Hippocampal formation (tissue), 2 donors: ENCODE measurements at places on chromosomes 6 and 20.

DNA sequence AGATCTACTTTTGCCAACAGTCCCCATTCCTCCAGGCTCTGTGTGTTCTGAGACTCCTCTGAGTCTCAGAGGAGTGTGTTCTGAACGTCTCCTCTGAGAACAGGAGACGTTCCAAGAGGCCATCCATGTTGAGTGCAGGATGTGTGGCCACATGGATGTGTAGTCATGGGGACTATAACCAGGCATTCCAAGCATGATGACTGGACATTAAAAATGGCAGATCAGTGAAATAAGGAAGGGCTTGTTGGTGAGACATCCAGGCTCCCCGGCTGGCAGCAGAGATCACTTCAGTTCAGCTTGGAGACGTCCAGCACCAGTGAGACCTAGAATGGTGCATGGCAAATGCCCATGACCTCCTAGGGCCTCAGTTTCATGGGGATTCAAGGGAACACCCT, 34.3 kb upstream of the POU5F1 start:
- DNase-seq = no peak

GRCh38 chr6:84764332-84765049, at the start of gene TBX18:
Gene TBX18, minus strand, starts transcription at chr6:84764598. Its CDS starts 417 bp downstream, at chr6:84764181.
- peak; percentile 7 for DNase-seq

GRCh38 chr6:158389193-158389919, 77.1 kb downstream of the TULP4 start:
- no peak for DNase-seq

GRCh38 chr20:4664691-4665360, 56.9 kb upstream of the PRND start:
- DNase-seq = no peak

DNA sequence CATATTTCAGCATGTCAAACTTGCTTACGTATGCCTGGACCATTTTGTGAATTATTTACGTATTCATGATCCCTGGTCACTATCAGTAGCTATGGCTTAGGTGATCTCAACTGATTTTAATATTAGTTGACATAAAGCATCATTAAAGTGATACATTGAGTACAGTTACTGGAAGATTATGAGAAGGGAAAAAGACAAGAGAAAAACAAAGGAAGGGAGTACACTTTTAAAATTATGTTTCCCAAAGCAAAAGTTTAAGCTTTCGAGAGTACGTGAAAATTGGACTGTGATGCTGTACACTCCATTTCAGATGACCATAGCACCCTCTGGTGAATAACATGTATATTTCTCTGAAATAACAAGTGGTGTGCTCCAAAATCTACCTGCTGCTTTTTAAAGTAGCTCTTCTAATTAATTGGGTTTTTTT, 215.0 kb upstream of the HSF2 start:
- no peak for DNase-seq

DNA sequence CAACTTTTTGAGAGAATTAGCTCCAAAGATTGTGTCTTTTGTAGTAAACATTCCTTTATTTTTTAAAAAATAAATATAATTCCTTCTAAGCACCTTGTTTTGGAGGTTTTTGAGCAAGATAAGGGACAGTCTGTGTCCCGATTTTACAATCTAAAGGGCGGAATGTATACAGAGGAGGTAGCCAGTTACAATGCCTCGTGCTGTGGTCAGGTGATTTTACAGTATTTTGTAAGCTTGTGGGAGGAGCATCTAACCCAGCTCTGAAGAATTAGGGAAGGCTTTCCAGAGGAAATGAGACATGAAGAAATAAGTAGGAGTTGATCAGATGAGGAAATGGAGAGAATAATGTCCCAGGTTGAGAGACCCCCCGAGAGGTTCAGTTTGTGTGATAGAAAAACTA, 1.3 kb downstream of the HINT3 start:
- DNase-seq = no peak

GRCh38 chr6:141988954-141989705, 143.6 kb upstream of the GJE1 start:
- DNase-seq = no peak

- no peak for DNase-seq
Measured at GRCh38 chr6:16326531-16326930, 88.1 kb downstream of the GMPR start.

DNA sequence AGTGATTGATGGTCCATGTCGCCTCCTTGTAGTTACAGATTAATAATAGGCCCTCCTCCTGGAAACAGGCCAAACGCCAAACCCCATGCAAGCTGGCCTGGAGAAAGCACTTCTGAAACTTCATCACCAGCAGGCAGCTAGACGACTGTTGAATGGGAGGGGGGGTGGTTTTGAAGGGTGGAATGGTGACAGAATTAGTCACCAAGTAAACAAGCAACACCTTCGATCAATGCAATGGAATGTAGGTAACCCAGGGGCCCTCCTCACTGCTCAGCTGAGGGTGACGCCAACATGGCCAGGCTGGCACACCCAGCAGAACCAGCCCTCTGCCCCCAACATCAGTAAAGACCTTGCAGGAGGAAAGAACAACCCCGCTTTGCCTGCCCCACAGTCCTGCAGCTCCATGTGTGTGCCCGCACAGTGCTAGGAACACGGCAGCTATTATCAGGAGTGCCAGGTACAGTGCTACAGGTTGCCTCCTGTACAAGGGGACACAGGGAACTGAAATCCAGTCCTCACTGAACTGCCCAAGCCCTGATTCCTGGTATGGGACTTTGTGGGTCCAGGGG, 2.7 kb downstream of the BCAS1 start:
- no peak for DNase-seq

- DNase-seq = peak; percentile 17
Measured at GRCh38 chr20:48175261-48175660, 390.0 kb upstream of the SULF2 start.

DNA sequence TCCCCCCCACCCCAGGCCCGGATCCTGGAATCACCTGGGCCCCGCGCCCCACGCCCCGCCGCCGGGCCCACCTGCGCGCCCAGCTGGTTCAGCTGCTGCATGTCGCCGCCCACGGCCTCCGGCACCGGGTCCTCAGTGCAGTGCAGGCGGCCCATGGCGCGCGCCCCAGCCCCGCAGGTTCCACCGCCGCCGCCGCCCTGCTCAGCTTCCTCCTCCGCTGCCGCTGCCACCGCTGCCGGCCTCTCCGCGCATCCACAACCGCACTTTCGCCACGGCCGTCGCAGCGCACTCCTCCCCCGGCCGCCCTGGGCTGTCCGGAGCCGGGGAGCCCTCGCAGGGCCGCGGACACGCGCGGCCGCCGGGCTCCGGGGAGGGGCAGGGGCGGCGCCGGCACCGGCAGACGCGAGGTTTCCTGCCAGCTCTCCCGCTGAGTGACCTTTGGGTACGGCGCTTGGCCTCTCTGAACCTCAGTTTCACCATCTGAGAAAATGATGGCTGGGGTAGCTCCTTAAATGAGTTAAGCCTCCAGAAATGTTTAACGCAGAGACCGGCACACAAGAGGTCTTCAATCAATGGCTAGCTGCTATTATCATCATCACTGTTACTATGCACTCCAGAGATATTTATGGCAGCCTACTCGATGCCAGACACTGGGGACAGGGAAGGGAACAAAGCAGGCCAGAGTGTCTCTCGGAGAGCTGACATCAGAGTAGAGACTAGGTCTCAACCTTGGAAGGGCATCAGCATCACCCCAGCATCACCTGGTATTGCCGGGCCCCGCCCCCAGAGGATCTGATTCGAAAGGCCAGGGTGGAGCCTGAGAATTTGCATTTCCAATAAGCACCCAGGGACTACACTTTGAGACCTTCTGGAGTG, at the start of gene COMMD7:
Gene COMMD7 (minus strand): TSS at position 231 of the 876 bp plus-strand sequence. CDS start 76 bp downstream, at position 155.
- DNase-seq = peak; percentile 37

GRCh38 chr6:26017632-26017966, 55.0 kb downstream of the TRIM38 start:
- DNase-seq = peak; percentile 23

- no peak for DNase-seq
Measured at GRCh38 chr6:11682561-11682975, 96.0 kb downstream of the ADTRP start.

DNA sequence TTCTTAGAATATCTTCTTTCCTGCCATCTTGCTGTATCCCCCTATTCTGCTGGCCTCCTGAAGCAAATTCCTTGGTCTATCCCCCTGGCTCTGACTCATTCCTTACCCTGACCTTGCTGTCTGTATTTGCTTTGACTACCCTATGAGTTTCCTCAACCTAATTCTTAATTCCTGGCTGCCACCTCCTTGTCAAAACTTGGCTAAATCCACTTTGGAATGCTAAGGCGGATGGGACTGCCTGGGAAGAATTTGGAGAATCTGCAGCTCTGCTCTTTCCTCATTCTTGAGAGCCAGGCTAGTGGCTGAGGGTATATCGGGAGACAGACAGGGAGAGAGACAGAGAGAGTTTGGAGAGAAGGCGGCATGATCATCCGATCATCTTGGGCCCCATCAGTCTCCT, 24.4 kb downstream of the CAP2 start:
- DNase-seq = no peak

- DNase-seq = no peak
Measured at GRCh38 chr6:156994215-156995076, 217.3 kb downstream of the ARID1B start.
